Stimulated activated CD8-positive, alpha-beta memory T cell treated with anti-CD3 and anti-CD28 coated beads, Interleukin-4, amount 100 ng/mL, for 1 hour (primary cell): ENCODE measurements at places on chromosomes 5 and 9.

DNA sequence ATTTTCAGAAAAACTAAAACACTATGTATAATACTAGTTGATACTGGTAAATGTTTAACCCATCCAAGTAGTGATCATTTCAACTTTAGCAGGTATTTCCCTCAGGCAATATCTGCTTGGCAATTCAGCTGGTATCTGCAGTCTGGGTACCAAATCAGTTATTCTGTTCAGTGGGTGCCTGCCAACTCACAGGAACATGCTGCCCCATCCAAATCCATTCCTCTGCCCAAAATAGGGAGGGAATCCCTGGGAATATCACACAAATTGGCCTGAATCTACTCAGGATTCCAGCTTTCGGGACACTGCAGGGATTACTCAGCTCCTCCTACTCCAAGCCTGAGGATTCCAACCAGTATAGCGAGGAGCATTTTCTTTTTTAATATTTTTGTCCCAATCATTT, 61.7 kb upstream of the PDE4D start:
- no peak for DNase-seq

GRCh38 chr5:163497315-163497714, 8.1 kb upstream of the MAT2B start:
- no peak for DNase-seq

DNA sequence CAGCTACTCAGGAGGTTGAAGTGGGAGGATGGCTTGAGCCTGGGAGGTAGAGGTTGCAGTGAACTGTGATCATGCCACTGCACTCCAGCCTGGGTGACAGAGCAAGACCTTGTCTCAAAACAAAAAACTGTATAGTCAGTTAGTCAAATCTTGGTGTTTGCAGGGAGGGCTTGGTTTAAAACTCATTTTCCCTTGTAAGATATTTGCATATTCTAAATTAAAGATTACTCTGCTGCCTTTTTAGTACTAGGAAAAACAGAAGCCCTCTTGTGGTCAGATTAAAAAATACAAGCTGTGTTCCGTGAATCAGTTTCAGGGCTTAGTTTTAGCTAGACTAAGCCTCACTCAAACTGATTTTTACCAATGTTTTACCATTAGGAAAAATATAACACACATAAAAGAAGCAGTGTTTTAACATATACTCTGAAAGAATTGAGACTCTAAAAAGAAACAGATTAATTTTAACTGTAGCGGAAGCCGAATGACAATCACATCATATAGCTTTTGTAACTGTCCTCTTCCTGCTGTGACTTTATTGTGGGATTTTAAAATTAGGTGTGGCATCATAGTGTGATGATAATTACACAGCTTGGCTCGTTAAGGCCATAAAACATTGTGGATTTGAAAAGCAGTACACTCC, 84.9 kb upstream of the BASP1 start:
- DNase-seq = no peak

- DNase-seq = no peak
Measured at GRCh38 chr5:173328844-173329490, 753 bp upstream of the STC2 start.

DNA sequence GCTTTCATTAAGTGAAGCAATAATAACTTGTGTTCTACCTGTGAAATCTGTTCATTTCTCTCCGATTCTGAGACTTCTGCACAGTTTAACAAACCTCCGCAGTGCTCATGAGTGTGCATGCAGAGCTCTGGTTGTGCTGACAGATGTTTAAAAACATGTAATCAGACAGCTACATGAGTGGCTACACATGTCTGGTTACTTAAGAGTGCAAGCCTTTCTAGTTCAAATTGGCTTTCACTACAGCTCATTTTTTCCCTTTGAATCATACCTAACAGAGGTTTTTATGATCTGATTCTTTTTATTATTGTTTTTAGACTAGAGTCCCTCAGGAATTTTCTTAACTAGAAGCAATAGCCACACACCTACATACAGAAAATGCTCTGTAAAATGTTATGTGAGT, 310.2 kb downstream of the ARRDC3 start:
- no peak for DNase-seq

GRCh38 chr9:18487611-18488010, 13.7 kb downstream of the ADAMTSL1 start:
- no peak for DNase-seq

DNA sequence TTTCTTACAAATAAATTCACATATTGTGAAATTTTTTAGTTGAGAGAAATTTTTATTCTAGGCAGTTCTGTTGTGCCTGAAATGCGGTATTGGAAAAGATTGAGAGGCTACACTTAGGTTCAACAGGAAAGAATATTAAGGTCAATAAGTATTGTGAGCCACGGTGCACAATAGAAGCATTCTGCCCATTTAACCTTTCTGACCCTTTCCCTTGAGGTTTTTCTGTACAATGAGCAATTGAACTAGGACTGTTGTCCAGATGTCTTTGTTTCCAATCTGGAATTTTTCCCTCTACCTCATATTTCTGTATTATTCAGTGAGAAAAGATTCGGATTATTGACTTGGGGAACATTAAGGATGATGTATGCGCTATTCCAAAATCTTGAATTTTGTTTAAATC, 205.2 kb downstream of the NR3C1 start:
- no peak for DNase-seq

DNA sequence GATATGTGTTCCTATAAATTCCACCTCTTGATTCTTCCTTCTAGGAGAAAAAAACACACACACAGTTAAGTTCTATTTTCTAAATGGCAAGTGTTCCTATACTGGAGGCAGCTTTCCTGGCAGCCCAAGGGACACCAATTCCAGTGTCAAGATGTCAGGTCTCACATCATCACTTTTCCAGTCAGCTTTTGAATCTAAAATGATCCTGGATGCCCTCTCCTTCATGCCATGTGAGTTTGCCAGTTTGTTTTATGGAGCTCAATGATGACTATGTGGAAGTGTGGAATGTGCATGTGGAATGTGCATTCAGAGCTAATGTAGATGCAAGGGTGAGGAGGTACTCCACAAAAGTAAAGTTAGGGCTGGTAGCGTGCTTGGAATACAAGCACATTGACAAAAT, 269.3 kb upstream of the NMUR2 start:
- no peak for DNase-seq

GRCh38 chr9:134707031-134707680, 65.6 kb downstream of the COL5A1 start:
- DNase-seq = no peak

GRCh38 chr5:132056610-132057497, 3.6 kb upstream of the IL3 start:
- no peak for DNase-seq

DNA sequence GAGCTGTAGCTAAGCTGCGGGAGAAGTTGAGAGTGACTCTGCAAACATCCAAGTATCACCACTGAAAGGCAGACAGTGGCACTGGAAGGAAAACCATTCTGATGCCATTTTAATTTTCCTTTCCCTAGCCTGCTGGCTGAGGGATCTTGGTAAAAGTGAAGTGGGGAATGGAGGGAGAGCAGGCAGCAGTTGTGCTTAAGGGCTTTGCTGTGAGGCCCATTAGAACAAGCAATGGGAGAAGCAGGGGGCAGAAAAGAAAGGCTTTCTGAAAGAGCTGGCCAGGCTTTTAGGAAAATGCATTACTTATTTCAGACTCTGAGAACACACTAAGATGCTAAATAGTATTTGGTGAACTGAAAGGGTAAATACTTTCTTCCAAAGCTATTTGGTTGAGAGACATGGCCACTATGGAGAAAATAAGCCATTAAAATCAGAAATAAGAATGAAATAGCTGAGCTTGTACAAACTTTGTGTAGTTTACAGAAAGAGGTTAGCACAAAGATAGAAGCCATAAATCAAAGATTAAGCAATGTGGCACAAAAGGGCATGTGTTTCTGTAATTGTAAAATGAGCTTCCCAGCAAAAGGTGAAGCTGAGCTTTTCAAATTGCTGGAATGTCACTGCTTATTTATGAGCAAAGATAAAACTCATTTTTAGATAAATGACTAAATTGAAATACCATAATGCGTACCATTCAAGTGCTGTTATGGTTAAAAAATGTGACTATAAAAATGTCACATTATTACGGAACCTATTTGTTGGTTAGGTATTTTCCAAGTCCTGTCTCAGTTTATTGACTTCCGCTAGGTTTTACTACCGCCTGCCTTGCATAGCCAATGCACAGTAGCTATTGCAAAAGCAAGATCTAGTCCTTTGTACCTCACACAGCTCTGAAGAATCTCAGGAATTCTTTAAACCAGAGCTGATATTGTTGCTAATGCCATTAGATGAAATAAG, 20.8 kb downstream of the SNCAIP start:
- no peak for DNase-seq

DNA sequence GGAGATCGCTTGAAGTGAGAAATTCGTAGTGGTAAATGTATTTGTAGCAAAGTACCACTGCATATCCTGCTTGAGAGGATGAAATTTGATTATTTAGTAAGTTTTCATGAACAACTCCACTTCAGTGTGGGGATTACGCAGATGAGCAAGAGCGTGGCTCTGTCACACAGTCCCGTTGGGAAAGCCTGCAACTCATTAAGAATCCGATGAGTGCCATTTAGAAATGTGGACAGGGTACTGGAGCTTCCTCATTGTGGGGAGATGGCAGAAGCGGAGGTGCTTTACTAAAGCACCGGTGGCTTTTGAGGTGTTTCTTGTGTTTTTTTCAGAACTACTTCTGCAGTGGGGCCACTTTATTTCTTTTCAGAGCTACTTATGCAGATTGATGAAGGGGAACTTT, 1.4 kb downstream of the TJP2 start:
- DNase-seq = no peak

GRCh38 chr5:4205398-4205797, 609.8 kb downstream of the IRX1 start:
- no peak for DNase-seq

DNA sequence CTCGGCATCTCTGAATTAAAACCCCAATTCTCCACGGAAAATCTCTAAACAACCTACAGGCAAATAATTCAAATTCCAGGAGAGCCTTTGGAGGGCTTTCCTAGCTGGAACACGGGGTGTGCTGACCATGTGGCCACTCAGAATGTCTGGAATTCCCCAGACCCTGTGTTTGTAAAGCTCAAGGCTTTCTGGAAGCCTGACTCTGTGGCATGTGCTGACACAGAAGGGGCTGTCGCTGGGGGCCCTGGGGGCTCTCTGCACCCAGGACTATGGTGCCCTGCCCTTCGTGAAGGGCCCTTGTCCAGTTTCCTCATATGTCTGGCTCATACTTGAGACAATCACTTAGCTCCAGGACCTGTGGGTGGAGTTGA, 29.0 kb upstream of the BOD1 start:
- no peak for DNase-seq

GRCh38 chr5:36369219-36369690, 67.6 kb upstream of the RANBP3L start:
- DNase-seq = no peak

- DNase-seq = no peak
Measured at GRCh38 chr5:36147681-36148080, 4.0 kb downstream of the LMBRD2 start.

GRCh38 chr5:167869125-167869524, 422.3 kb upstream of the WWC1 start:
- no peak for DNase-seq

- DNase-seq = peak; percentile 50
Measured at GRCh38 chr9:89000973-89001916, 10.0 kb downstream of the S1PR3 start.

DNA sequence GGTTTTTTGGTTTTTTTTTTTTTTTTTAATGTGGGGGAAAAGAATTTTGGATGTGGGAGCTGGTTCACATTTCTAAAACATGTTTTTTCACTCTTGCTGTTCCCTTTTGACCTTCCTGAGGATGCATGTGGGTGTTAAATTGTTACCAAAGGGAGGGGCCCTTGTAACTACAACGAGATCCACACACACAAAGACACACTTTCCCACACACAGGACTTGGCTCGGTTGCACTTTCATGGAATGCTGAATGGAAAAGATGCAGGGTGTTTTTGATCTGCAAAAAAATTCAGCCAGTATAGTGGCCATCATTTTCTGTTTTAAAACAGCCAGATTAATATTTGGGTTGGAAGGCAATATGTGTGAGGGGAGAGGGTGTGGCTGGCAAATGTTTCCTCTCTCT, 576.9 kb downstream of the EBF1 start:
- no peak for DNase-seq

- DNase-seq = no peak
Measured at GRCh38 chr9:126694206-126695081, 80.7 kb downstream of the LMX1B start.

- no peak for DNase-seq
Measured at GRCh38 chr5:77748160-77748559, 28.0 kb downstream of the TBCA start.

GRCh38 chr5:68447136-68447929, 231.8 kb downstream of the PIK3R1 start:
- DNase-seq = no peak

DNA sequence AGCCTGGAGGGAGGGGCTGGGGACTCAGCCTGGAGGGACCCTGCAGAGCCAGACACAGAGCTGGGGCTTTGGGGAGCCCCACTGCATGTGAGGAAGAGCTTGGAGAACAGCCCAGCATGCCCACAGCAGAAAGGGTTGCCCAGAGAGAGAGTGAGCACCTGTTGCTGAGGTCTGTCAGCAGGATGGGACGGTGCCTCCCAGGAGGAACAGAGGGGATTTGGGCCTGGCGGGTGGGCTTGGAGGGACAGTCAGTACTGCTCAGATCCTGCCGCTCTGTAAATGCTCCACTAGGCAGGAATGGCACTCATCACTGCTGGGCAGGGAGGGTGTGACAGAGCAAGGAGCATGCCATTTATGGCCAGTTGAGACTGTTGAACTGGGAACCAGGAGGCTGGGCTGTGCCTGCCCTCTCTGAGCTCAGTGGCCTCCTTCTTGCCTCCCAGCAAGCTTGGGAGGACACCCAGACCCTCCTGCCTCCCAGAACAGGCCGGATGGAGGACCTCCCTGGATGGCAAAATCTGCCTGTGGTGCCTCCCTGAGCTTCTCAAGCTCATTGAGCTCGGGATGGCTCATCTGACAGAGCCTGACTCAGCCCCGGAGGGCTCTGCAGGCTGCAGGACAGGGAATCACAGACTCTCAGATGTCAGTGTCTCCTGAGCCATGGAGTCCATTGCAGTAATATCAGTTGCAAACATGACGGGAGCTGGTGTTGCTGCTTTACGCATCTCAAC, 786 bp upstream of the HRCT1 start:
- DNase-seq = no peak

DNA sequence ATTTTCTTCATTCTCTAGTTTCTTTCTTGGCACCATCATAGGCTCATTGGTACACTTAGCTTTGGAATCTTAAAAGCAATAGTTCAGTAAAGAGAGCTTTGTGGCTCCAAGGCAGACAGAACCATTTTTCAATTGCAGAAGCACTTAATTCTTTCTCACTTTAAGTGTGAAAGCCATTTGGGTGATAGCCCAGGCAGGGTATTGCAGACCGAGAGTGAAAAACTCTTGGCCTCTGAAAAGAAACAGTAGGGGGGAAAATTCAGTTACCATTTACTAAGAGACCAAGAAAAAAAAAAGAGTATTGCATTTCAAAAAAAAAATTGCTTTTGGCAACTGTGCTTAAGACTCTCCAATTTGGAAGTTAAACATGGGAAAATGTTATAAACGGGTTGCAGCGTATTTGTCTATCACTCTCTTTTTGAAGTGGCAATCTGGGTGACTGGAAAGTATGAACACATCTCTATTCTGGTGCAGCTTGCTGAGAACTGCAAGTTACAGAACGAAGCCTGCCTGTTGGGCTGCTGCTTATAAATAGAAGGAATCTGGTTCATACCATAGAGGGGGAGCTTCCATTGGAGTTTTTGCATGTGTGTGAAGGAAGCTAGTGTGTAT, 170.5 kb downstream of the TLE4 start:
- no peak for DNase-seq
